ENCODE measurements at places on chromosomes 11 and 22.

GRCh38 chr22:30159561-30160353 is 79.5 kb downstream of the HORMAD2 start:
- no peak for DNase-seq

DNA sequence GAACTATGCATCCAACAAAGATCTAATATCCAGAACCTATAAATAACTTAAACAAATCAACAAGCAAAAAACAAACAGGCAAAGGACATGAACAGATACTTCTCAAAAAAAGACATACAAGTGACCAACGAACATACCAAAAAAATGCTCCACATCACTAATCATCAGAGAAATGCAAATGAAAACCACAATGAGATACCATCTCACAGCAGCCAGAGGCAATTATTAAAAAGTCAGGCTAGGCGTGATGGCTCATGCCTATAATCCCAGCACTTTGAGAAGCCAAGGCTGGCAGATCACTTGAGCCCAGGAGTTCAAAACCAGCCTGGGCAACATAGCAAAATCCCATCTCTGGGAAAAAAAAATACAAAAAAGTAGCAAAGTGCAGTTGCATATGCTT is 10.7 kb downstream of the SAA4 start:
- DNase-seq: no peak

DNA sequence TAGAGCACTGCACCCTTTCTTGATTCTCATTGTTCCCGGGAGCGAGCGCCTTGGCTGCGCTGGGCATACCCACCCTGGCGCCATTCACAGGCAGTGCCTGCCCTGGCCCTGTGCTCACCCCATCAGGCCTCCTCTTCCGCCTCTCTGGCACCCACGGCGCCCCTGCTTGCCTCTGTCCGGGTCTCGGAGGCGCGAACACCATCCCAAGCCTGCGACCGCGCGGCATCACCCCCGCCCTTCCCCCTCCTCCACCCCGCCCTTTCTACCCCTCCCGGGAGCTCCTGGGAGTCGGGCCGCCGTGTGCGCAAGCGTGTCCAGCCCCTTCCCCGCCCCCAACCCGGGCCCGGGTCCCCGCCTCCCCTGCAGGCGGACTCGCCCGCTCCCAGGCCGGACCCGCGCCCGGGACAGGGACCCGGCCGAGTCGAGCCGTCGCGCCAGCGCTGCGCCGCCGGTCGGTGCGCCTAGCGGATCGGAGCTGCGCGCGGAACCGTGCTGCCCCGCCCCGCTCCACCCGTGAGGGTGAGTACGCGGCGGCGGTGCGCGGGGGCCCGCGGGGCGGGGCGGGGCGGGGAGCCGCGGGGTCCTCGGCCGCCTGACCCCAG is at the start of gene ST3GAL4:
TSS of gene ST3GAL4 (plus strand) at position 363 of the 602 bp plus-strand sequence. CDS start 50,470 bp downstream, outside the sequence.
- peak; percentile 87 for DNase-seq

DNA sequence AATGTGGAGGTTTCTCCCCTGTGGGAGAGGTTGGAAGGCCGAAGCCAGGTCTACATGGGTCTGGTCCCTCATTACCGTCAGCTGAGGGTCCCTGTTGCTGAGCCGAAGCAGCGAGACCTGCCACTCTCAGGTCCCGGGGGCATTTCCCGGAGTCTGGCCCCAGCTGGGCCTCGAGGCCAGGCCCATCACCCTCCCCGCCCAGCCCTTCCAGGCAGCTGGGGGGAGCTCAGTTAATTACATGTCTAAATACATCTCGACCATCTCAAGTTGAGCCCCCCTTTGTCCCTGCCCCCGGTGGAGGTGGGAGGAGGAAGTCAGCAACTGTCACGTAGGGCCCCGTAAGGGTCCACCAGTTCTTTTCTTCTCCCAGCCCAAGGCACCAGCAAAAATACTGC is 3.6 kb downstream of the CDKN1C start:
- DNase-seq: no peak

GRCh38 chr11:8094656-8095055 is 13.6 kb downstream of the TUB start:
- DNase-seq: no peak

DNA sequence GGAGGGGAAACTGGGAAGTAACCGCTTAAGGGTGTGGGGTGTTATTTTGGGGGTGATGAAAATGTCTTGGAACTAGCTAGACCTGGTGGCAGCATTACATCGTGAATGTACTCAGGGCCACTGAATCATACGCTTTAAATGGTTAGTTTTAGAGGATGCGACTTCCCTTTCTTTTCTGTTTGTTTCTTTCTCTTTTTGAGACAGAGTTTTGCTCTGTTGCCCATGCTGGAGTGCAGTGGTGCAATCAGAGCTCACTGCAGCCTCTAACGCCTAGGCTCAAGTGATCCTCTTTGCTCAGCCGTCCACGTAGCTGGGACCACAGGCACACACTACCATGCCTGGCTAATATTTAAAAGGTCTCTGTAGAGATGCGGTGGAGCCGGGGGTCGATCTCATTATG is 5.6 kb upstream of the MIAT start:
- DNase-seq: no peak

- DNase-seq: no peak
These were observed 89.5 kb upstream of the HTATIP2 start for GRCh38 chr11:20274031-20274430.

DNA sequence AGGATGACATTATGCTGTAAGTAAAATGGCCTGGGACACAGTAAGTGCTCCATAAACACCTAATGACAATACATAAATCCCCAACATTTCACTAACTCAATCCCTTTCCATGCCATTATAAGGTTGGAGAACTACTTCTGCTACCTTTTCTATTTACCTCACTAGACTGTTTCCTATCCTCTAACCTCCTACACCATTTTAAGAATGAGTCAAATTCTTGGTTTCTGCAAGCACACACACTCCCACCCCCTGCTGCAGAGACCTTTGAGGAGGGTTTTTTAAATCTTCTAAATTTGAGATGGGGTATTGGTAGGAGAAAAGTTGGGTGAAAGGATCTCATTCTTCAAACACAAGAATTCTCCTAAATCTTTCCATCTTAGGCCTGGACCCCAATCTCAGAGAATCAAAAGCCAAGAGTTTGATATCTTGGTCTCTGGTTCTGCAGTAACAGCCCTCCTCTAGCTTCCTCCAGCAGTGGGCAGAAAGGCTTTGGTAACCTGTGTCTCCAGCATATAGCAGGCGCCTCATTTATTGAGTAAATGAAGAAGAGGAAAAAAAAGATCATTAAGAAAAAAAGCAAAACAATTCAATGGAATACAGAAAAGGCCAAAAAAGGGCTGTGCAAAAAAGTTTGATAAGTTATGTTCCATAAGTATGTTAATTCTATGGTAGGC is 42.3 kb downstream of the SYTL2 start:
- no peak for DNase-seq

DNA sequence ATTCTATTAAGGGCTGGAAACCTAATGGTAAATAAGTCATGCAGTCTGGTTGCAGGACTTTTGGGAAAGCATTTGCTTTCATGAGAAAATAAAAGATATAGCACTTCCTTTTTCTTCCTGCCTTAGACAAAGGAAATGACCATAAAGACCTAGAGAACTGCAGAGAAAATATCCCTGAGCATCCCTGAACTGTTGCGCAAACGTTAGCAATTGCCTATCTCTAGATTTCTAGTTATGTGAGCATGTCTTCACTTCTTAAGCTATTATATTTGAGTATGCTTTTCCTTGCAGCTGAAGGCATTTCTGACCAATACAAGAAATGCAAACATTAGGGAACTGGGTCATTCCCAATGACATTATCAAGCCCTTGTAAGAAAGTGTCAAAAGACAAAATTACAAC is 110.6 kb downstream of the KIF18A start:
- peak; percentile 20 for DNase-seq

GRCh38 chr11:27296497-27296896 is 66.5 kb downstream of the CCDC34 start:
- DNase-seq: no peak

- DNase-seq: no peak
These were observed 31.4 kb downstream of the PLAAT5 start for GRCh38 chr11:63459586-63459985.

- DNase-seq: no peak
These were observed 3.6 kb upstream of the MED15 start for GRCh38 chr22:20503816-20504215.

DNA sequence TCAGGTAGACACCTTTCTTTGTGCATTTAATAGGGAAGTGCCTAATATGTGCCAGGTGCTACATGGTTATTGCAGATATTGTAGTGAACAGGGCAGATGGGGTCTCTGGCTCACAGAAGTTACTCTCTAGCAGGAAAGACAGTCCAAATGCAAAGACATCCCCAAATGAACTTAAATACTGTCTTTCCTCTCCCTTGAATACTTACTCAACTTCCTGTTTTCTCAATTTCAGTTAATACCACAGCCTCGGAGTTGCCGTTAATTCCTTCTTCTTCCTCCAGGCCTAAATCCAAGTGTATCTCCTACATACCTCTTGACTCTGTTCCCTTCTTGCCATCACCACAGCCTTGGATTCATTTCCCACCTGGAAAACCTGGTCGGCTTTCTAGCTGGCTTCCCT is 134.3 kb upstream of the SESN3 start:
- peak; percentile 70 for DNase-seq

DNA sequence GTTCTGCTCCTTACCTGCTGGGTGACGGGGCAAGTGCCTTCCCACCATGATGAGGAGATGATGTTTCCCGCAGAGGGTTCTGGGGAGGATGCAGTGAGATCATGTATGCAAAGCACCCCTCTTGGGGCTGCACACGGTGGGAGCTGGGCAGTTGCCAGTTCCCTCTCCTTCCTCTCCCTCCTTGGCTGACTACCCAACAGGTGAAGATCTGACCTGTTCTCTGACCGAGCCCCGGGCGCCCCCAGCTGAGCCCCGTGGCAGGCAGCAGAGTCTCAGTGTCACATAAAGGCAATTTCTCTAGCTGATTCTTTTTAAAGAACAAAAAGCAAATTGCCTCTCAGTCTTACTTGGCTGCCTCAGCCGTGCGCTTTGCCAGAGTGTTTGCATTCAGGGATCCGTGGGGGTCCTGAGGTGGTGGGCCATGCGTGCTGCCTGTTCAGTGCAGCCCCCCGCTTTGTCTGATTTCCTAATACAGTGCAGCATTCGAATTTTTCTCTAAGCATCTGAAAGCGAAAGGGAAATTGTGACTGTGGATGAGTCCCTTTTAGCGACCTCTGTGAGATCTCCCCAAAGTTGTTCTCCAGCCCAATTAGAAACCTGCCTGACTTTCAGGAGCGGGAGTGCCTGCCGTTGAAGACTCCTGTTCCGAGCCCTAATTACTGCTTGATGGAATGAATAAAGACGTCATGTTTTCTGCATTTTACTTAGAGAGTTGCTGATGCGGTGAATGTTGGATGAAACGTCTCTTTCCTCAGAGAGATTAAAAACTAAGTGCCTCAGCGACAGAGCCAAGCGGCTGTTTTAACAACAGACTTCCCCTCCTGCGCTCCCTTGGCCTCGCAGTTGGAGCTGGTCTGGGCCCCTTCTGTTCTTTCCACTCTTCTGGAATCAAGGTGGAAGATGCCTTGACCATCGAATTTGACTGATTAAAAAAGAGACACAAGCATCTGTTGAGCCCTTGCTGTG is 86.0 kb downstream of the GRIK4 start:
- DNase-seq: no peak

DNA sequence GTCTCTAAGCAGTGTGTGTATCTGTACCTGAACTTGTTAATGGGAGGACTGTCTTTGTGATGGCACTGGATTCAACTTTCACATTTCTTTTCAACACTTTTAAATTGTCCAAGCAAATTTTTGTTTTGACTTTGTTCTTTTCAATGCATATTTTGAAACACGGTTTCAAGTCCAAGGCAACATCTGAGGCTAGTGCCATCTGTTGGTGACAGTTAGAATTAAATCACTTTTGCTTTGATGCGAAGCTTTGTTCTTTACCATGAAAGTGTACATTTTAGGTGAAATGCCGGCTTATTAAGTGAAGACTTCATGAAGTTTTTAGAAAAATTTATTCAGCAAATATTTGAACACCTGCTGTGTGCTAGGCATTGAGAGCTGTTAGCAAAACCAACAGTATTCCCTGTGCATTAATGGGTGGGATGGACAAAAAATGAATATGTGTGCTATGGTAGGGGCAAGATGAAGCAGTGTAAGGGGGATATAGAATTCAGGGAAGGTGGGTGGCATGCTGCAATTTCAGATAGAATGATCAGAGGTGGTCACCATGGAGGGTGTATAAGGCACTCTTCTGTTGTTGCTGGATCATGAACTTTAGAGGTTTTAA is 70.2 kb downstream of the DDX10 start:
- DNase-seq: no peak

- DNase-seq: no peak
These were observed 9.1 kb upstream of the SERHL2 start for GRCh38 chr22:42544686-42545085.

DNA sequence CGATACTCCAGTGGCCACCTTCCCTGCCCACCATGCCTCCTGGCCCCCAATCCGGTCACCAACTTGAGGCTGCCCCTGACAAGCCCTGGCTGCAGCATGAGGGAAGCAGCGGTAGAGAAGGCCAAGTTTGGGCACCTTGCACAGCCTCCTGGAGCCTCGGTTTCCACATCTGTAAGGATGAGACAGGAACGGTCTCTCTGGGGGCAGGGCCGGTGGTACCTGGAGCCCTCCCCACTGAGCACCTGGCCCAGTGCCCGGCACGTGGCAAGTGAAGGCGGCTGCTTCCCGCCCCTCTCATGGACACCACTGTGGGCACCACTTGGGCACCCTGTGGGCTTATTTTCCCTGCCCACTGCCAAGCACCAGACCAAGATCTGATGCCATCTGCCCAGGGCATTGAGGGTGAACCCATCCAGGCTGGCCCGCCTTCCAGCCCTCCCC is 77.8 kb downstream of the CDKN1C start:
- DNase-seq: no peak

- DNase-seq: no peak
These were observed 247.6 kb upstream of the TBCEL start for GRCh38 chr11:120775986-120776951.

DNA sequence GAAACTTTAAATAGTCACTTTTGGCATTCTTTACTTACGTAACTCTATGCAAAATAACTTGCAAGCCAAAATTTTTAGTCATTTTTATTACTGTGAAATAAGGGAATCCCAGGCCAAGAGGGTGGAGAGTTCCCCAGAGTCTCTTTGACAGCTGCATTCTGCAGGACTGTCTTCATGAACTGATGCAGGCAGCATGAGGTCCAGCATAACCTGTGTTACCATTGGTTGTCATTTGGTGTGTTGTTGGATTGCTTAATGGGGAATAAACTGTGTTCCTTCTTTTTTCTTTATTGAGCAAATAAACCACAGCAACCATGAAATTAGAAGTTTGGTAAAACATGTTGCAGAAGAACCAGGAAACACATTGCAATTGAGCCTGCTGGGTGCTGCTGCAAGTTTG is 24.6 kb downstream of the MMP27 start:
- DNase-seq: peak; percentile 85

DNA sequence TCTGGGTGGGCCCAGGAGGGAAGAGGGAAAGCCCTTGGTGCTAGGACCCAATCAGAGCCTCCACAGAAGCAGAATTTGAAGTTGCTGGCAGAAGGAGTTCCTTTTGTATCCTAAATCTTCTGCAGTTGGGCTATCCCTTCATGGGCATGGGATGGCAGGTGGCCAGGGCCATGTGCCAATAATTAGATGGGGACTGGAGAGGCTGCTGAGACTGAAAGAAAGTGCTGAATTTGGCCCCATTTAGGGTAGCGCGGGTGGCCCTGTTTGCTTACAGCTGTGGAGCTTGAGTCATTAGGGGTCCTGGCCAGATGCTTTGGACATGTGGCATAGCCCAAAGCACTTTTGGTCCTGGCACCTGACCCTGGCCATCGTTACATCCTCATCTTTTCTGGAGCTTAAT is 27.1 kb downstream of the PARVA start:
- no peak for DNase-seq

- DNase-seq: no peak
These were observed 25.3 kb downstream of the CEP295 start for GRCh38 chr11:93686812-93687211.

Data from HL-60 (cell line).